RCC 7860 (cell line): ENCODE measurements at places on chromosomes 2 and 18.

DNA sequence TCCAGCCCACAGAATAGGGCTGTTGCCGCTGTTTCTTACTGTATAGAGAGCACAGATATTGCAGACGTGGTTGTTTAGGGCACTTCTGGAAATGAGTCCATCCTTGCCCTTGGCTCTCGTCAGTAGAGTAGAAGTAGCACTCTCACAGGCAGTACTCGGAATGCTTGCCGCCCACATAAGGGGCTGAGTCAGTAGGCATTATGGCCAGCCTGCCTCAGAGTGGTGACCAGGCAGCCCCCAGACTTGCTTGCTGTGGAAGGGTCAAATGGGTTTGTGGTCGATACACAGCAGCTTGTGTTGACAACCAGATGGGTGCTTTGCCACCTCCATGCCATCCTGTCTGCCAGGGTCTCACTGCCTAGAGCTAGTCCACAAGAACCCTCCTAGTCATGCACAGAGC is 38.7 kb downstream of the PLEKHB2 start:
- no peak for DNase-seq

DNA sequence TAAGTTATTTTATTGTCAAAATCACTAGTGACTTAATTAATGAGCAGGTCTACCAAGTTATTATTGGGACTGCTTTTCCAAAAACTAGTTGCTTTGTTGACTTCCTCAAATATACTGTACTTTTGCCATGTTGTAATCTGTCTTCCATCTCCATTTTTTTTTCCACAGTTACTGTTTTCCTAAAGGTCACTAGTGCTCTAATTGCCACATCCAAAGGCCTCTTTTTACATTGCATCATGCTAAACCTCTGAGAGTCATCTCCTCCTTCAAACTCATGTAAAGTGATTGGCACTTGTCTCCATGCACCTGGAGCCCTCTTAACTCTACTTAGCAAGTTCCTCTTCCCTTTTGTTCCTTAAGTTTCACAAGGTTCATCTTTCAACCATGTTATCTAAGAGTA is 11.8 kb downstream of the PMAIP1 start:
- no peak for DNase-seq

- peak; percentile 46 for DNase-seq
These were observed 132.2 kb upstream of the ITGB6 start for GRCh38 chr2:160332318-160332717.

GRCh38 chr18:41731884-41732283 is 223.2 kb upstream of the PIK3C3 start:
- no peak for DNase-seq

GRCh38 chr2:54208364-54209240 is 47.4 kb downstream of the TSPYL6 start:
- no peak for DNase-seq

DNA sequence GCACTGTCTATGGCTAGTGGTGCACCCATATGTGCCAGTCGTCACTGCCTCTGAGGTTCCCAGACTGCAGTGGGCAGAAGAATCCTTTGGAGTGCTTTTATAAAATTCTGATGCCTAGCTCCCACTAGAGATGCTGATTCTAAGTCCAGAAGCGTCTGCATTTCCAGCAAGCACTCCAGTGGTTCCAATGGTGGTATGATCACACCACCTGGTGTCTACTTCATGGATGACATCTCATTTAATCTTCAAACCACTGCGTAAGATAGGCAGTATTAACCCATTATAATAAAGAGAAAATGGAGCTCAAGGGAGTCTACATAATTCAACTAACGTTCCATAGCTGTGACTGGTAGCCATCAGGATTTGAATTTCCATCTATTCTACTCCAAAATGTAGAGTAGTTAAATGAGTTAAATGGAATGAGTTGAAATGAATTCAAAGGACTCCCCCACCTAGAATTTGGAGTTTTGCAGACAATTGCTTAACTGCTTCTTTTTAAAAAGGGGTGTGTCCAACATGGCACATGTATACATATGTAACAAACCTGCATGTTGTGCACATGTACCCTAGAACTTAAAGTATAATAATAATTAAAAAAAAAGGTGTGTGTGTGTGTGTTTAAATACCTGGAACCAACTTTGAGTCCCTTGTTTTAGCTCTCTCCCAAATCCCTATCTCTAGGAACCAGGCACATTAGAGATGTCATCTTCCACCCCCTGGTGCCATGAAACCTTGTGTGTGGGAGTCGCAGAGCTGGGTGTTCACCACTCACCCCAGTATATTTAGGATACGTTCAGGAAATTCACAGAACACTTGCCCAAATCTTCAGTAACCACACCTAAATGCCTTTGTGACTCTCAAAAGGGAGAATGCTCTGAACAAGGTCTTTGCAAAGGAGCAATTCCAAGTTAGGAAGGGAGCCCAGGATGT is 14.1 kb downstream of the LAMA3 start:
- no peak for DNase-seq

DNA sequence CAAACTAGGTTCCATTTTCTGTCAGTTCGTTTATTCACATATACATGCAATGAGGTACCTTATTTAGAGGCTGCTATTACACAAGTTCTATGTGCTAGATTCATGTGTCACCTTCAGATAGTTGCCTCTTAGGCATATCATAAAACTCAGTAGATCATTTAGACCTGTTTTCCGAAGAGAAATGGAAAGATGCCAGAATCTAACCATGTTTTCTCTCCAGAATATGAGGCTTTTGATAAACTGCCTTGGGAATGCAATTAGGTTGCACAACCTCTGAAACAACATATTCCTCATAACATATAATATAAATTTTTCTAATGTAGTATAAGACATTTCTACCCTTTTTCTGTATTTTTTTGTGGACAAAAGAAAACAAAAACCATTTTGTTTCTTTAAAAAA is 108.1 kb downstream of the PRPF40A start:
- no peak for DNase-seq

- no peak for DNase-seq
These were observed 85.4 kb upstream of the CABLES1 start for GRCh38 chr18:23049698-23050373.

GRCh38 chr2:96551605-96552314 is 15.2 kb downstream of the ARID5A start:
- no peak for DNase-seq

- peak; percentile 51 for DNase-seq
These were observed at the start of gene MRPS5 for GRCh38 chr2:95121407-95122196. Gene MRPS5, minus strand, starts transcription at chr2:95121808. Its CDS starts 17 bp downstream, at chr2:95121791.

DNA sequence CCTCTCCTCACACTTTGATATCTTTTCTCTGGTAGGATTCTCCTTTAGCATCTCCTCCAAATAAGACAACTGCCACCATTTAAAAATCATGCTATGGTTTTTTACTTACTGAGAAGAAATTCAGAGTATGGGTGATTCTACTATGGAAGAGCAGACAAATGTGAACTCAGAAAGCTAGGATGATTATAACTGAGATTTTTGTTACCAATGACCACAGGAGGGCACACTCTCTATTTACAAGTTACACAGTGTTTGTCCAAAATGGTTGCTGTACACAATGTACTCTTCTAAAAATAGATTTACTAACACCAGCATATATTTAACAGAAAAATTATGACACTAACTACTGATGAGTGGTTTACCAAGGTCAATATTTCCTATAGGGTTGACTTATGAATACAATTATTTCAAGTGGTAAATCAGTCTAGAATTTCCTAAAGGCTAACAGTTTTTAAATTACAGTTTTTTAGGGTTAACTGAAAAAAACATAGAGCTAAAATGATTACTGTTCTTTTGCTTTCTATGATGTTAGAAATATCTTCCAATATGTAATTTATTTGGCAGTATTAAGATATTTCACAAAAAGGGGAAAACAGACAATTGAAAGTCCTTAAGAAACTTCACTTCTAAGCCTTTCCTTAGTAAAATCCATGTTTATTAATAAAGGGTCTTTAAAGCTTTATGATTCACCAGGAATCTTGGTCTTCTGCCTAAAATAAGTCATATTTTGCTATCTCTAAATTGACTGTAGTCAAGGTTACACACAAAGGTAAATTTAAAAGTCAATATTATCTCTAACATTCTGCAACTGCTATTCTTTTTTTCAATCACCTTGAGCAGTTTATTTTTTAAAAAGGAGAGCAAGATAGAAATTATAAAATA is 57.2 kb downstream of the MAP4K3 start:
- peak; percentile 52 for DNase-seq

DNA sequence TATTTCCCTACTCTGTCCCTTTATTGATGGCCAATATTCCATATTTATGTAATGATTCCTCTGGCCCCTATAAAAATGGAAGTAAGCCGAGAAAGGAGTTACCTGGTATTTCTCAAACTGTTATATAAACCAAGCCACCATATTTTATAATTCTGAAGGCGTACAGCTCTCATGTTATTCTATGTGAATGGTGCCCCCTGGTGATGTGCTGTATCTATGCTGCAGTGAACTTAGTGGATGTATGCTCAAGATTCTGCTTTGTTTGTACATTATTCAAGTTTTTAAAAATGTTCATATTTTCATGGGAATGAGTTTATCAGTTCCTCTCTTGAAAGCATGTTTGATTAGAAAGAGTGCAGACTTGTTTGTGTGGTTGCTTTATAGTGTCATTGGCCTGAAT is 194.5 kb upstream of the LRRTM1 start:
- peak; percentile 21 for DNase-seq

- no peak for DNase-seq
These were observed 164.5 kb downstream of the LCLAT1 start for GRCh38 chr2:30611583-30611982.

DNA sequence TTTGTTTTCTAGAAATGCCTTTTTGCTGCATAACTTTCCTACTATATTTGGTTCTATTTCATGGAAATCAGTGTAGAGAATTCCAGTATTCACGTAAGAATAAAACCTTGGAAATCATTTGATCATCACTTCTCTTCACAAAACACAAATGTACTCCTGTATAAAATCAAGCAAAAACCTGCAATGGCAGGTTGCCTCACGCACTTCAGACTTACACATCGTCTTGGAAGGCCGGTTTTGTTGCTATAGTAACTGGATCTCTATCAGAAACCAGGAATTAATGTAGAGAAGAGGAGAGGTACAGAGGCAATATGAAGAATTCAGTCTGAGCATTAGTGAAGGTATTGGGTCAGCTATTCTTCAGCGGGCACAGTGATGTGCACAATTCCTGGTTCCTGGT is 370.7 kb upstream of the CYRIA start:
- no peak for DNase-seq

GRCh38 chr2:40451918-40452605 is at the start of gene SLC8A1:
Gene SLC8A1, minus strand, starts transcription at chr2:40452090.
- no peak for DNase-seq

DNA sequence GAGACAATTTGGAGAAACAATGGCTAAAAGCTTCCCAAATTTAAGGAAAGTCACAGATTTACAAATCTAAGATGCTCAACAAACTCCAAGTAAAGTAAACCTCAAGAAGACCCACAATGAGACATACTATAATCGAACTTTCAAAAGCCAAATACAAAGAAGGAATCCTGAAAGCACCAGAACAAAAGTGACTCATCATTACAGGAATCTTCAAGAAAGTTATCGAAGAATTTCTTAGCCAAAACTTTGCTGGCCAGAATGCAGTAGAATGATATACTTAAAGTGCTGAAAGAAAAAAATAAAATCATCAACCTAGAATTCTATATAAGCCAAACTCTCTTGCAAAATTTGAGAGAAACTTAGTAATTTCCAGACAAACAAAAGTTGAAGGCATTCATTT is 106.5 kb upstream of the TMEM200C start:
- no peak for DNase-seq

- DNase-seq: no peak
These were observed 76.0 kb upstream of the SLC66A3 start for GRCh38 chr2:11079136-11079824.

- DNase-seq: no peak
These were observed 2.0 kb downstream of the DHX57 start for GRCh38 chr2:38873763-38874162.

DNA sequence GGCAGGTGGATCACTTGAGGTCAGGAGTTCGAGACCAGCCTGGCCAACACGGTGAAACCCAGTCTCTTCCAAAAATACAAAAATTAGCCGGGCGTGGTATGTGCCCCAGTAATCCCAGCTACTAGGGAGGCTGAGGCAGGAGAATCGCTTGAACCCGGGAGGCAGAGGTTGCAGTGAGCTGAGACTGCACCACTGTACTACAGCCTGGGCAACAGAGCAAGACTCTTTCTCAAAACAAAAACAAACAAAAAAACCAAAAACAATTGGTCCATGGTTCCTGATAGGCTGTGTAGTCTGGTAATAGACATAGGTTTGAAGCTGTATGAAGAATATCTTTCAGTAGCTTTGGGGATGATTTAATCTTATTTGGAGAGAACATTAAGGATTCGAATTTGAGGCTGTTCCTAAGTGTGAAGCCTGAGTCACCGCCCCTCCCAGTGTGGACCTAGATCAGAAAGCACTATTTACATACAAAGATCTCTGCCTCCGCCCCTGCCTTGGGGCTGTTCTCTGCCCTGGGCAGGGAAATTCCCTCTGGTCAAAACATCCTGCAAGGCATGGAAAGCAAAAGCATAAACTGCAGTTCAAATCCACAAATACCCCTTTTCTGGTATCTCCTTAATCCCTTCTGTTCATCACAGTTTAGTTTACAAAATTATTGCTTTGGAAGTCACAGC is 52.8 kb upstream of the PMAIP1 start:
- peak; percentile 19 for DNase-seq

- no peak for DNase-seq
These were observed 9.9 kb upstream of the ATIC start for GRCh38 chr2:215301994-215302393.

DNA sequence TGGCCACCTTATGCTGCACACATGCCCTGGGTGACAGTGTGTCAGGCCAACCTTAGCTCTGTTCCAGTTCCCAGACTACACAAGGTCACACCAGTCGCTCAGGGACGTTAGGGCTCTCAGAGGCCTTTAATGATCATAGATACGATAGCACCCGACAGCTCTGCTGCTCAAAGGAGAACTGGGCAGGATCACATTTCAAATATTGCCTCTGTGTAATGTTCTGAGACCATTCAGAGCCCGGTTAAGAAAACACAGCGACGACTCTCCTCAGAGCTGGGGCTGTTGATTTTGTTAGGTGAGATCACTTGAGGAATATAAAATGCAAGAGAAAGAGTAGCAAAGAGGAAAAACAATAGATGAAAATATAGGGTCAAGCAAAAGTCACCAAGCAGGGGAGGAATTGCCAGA is 166.6 kb upstream of the TANK start:
- no peak for DNase-seq

DNA sequence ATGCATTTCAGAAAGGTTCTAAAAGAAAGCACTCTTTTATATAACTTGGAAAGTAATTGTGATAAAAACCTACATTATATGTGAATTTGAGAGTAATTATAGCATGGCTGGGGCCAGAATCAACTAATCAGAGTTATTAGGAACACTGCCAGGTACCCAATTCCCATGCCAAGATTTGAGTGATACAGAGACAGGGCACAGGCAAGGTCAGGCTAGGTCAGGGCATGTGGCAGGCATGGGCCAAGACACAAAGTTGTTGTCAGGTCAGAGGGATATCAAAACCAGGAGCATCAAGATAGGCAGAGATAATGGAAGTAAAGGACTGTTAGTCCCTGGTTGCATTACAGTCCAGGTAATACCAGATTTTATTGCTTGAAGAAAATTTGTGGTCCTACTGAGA is 87.4 kb downstream of the MYO3B start:
- DNase-seq: no peak

GRCh38 chr18:26470011-26470637 is 78.2 kb downstream of the KCTD1 start:
- DNase-seq: no peak

- DNase-seq: no peak
These were observed 3.5 kb upstream of the NAGK start for GRCh38 chr2:71064754-71065621.
